SK-MEL-5 (cell line): ENCODE measurements at places on chromosomes 7 and 10.

- no peak for DNase-seq
Observed at GRCh38 chr7:18126281-18126680, 98.6 kb upstream of the PRPS1L1 start.

- no peak for DNase-seq
Observed at GRCh38 chr7:106485919-106486318, 175.0 kb downstream of the CCDC71L start.

DNA sequence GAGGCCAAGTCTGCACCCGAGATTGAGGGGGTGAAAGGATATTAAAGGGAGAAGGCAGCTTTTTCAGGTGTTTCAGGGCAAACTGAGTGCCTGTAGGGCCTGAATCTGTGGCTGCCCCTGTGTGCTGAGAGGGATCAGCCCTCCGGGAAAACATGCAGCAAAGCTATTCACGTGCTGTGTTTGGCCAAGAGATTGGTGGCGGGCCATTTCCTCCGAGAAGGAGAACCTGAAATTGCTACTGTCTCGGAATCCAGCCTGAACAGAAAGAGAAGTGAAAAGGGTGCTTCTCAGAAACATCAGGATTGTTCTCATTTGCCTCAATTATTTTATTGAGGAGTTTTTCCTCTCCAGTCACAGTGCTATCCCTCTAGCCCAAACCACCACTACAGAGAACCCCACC lies 16.0 kb downstream of the GIMAP5 start:
- no peak for DNase-seq

DNA sequence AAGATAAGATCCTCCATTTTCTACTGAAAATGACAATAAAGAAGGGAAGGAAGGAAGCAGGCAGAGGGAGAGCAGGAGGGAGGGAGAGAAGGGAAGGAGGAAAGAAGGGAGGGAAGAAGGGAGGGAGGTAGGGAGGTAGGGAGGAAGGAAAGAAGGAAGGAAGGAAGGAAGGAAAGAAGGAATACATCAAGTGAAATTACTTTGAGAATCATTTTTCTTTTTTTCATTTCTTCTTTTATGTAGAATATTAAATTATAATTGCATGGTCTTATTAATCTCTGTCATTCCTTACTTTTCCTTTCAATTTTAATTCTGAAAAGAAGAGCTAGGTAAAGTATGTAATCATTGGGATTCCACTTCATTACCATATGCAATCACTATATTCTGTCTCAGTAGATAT lies 97.8 kb downstream of the PLXDC2 start:
- no peak for DNase-seq

DNA sequence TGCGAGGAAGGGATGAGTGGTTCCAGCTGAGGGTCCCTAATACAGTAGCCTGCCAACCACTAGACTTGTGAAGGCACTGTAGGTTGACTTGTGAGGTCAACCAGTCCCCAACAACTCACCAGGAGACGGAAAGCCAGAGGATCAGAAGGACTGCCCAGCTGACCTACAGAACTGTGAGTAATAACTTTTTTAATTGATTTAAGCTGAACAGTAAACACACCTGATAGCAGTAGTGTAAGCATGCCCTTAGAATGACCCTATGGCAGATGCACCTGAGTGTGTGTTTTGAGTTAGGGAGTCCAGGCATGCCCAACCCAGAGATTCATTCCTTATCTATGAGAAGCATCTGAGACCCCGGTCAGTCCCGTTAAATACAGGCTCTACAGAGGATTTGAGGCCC lies 14.1 kb downstream of the PRLHR start:
- DNase-seq: no peak

DNA sequence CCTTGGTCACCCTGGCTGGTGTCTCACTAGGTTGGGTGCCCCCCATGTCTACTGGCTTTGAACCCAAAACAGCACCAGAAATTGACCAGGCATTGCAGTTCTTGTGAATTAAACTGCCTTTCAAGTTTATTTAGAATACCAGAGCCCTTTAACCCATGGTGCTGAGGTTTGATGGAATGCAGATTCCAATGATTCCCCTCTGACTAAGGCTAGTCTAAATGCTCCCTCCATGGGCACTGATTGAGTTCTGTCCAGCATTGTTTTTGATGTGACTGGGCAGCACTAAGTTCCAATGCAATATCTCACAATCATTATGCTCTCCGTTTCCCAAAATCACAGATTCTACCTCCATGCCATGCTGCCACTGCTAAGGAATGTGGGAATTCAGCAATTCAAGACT lies 1047.4 kb upstream of the LRRN3 start:
- no peak for DNase-seq
